ENCODE measurements at places on chromosomes 1 and 21. TPM values are rescaled to one million over a fixed set of nuclear protein-coding genes. Genes with fewer than 3 reads are reported as not detected.
A peak's percentile ranks its signal among the peaks of the same experiment; 100 is the strongest.

DNA sequence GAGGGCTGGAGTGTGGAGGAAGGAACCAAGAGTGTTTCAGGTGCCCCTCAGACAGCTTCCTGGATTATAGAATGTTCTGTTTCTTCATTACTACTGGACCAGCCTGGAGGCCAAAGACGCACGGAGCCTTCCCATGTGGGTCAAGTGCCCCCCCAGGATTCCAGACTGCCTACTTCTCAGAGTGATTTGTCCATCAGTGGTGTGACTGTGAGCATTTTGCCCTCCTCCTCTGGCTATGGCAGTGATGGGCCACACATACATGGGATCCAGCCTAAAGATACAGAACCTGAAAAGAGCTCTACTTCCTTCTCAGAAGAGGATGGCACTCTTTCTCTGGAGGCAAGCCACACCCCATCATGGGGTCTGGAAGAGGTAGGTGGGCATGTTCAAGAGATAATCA is 64.9 kb downstream of the MACF1 start:
- no peak for DNase-seq

Gene CD2
- not detected for total RNA-seq

- DNase-seq, result peak; percentile 11
Measured at GRCh38 chr1:70528590-70529333, 117.7 kb downstream of the CTH start.

DNA sequence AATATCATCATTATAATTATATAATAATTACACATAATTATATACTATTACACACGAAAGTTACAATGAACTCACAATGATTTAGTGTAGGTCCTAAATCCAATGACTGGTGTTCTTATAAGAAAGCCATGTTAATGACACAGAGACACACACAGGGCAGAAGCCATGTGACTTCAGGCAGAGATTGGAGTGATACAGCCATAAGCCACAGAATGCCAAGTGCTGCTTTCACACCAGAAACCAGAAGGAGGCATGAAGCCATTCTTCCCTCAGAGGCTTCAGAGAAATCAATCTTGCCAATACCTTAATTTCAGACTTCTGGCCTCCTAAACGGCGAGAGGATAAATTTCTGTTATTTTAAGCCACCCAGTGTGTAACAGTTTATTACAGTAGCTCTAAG is 147.4 kb upstream of the KRTAP19-8 start:
- DNase-seq, result no peak

Gene DCST1
- total RNA-seq, result not detected

DNA sequence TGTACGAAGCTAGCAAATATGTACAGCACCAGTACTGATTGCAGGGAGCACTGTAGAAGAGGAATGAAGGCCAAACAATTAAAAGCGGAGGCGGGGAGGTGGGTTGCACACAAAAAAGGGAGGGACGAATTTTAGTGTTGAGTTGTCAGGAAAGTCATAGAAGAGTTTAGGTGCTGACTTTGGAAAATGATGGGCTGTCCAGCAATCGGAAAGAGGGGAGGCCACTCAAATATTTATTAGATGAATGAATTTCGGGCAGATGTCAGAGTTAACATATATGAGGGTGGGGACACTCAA is 537 bp upstream of the ANKRD13C start:
- DNase-seq, result no peak

Gene KLF17
- total RNA-seq, result not detected

DNA sequence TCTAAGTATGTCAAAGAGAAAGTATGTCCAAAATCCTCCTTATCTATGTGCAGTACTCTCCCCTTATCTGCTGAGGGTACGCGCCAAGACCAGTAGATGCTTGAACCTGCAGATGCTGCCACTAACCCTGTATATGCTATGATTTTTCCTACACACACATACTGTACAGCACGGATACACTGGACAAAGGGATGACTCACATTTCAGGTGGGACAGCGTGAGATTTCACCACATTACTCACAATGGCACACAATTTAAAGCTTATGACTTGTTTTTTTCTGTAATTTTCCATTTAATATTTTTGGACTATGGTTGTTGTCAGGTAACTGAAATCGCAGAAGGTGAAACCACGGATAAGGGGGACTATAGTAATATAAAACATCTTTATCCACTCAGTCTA is 4.1 kb downstream of the ORC1 start:
- no peak for DNase-seq

DNA sequence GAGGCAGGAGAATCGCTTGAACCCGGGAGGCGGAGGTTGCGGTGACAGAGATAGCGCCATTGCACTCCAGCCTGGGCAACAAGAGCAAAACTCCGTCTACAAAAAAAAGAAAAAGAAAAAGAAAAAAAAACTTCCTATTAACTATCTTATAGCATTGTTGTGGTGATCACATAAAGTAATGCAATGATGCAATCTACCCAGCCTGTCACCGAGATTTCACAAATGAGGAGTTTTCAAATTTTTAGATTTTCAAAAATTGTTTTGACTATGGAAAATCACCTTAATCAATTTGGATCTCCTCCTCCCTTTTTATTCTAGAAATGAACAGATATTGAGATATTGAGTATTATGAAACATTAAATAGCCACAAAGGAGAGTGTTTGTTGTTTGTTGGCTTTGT is 8.0 kb downstream of the FMO5 start:
- DNase-seq, result no peak

DNA sequence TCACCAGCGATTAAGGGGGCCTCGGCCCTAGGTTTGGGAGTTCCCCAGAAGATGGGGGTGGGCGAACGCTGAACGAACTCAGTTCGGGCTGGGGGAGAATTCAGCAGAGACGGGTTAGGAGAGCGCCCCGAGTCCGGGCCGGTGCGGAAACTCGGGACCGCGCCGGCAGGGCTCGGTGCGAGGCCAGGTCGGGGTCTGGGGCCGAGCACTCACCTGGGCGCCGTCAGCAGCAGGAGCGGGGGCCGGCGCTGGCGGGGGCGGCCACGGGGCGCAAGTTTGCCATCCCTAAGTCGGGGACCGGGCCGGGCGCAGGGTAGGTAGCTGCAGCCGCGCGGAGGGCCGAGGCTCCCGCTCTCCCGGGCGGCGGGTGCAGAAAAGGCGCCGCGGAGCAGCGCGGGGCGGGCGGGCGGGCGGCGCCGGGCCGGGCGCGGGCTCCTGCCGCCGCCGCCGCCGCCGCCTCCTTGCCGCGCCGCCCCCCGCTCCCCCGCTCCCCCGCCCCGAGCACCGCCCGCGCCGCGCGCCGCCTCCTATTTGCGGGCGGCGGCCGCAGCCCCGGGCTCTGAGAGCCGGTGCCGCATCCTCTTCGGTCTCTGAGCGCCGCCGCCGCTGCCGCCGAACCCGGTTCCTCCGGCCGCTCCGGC is 349 bp downstream of the ADGRB2 start:
- DNase-seq, result no peak

GRCh38 chr1:201461645-201462441 is 7.1 kb downstream of the PHLDA3 start:
- DNase-seq, result peak; percentile 98

DNA sequence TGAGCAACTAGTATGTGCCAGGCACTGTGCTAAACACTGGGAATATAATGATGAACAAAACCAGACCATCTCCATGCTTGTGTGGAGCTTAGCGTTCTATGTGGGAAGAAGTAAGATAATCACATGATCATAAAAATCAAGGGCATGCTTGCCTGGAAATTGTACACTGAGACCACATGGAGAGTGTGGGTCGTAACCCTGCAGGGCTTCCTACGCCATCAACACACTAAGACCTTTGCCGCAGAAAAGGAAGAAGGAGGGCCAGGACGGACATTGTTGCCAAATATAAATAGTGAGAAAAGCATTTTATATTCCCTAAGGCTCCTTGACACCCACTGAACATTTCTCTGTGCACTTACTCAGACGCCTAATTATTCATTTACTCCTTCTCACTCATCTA is 388.1 kb upstream of the VAMP3 start:
- no peak for DNase-seq

DNA sequence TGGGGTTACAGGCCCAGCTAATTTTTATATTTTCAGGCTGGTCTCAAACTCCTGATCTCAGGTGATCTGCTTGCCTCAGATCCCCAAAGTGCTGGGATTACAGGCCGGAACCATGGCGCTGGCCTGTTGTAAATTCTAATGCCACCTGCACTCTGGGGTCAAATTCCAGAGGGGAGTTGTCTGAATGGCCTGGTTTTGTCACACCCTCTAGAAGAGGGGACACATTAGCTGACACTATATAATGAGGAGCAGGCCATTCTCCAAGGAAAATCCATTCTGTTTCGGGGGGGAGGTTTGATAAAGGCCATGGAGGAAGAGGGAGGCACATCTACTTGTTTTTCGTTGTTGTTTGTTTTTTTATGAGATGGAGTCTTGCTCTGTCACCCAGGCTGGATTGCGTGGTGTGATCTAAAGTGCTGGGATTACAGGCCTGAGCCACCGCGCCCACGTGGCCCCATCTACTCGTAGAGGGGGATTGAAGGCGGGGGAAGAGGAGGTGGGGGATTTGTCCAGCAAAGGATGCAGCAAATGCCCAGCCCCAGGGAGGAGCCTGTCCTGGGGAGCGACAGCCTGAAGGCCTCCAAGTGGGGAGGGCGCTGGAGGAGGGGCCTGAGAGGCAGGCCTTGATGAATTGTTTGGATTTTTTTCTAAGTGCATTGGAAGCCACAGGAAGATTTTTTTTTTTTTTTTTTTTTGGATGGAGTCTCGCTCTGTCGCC is 78.4 kb upstream of the SLC45A1 start:
- peak; percentile 57 for DNase-seq

Gene DENND2C
- 1.3 TPM for total RNA-seq

DNA sequence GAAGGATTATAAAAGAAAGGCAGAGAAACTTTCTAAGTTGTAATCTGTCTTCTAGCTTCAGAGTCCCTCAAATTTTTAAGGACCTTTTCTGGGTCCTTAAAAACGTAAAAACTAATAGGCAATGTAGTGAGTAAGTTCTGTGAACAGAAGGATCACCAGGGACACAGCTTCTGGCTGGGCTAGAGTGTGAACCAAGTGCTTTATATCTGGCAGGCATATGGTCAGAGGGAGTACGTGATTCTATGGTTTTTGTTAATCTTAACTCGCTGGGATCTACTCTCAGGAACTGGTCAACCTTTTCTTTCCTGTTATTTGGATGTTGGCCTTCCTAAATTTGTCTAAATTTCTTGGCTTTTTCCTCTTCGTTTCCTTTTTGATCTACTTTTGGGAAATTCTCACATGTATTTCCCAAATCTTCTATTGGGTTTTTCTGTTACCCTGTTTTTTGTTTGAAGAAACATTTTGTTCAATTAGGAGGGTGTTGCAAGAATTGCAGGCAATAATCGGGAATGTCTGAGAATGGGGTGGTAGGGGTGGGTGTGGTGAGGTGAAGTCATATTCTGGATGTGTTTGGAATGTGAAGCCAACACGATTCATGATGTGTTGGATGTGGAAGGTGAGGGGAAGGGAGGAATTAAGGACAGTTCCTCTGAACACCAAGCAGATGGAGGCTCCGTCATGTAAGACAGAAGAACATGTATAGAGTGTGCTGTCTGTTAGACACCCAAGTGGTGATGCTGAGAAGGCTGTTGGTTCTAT is 193.2 kb downstream of the FMN2 start:
- no peak for DNase-seq

DNA sequence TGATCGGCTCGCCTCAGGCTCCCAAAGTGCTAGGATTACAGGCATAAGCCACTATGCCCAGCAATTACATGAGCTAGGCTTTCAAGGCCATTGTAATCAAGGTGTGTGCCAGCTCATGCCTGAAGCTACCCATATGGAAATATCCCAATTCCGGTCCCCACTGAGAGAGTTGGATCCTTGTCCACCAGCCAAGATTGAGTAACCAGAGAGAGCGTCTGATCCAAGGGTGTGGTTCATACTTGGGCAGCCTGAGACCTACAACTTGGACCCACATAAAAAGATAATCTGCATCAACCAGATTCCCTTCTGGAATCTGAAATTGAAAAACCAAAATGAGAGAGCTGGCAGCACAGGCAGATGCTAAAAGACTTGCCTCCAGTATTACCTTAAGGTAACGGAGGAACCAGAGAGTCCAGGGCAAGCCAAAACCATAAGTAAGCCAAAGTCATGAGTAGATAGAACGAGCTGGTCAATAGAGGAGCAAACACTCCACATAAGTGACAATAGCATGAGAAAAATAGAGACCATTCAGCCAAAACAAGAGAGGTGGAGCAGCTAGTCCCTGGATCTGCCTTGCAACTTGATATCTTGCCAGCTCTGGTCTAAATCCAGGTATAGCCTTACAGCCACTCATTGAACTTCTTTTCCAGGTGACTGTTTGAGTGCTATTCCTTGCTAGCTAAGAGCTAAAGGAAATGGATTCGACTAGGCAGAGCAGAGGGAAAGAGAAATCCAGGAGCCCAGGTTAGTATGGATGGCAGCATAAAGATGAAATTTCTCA is 63.8 kb upstream of the ATP1A1 start:
- no peak for DNase-seq

Gene PSRC1
- total RNA-seq, result 42.3 TPM

GRCh38 chr1:30473922-30474817 is 249.2 kb downstream of the MATN1 start:
- DNase-seq, result peak; percentile 2

- no peak for DNase-seq
Measured at GRCh38 chr21:14844001-14844400, 220.8 kb downstream of the NRIP1 start.

DNA sequence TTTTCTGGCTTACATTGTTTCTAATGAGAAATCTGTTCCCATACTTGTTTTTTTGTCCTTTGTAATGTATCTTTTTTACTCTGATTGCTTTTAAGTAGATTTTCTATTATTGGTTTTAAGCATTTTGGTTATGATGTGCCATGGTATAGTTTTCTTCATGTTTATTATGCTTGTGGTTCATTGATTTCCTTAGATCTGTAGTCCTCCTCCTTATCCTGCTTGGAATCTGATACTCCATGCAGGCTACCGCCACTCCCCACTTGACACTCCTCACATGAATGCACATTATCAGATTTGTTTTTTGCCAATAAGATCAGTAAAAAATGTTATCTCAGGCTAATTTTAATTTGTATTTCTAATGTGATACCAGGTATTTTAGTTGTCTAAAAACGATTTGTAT is 20.8 kb downstream of the UROD start:
- DNase-seq, result no peak

Data from A172 (cell line).